ENCODE measurements at places on chromosomes 16 and 17.
A peak's percentile ranks its signal among the peaks of the same experiment; 100 is the strongest.

DNA sequence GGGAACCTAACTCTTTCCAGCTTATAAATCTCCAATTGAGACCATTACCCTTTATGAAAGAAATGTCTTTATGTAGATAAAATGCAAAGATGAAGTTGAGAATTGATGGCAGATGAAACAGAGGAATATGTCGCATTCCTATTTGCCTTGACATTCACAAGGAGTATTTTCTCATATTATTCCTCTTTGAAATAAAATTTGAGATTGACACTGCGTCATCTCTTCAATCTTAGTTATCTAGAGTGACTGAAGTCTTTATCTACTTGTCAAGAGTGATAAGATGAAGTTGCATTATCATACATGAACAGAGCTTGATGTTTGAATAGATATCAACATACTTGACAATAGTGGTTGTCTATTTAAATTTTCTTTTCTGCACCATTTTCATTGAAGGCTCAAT is 574.4 kb upstream of the SOX9 start:
- no peak for DNase-seq

DNA sequence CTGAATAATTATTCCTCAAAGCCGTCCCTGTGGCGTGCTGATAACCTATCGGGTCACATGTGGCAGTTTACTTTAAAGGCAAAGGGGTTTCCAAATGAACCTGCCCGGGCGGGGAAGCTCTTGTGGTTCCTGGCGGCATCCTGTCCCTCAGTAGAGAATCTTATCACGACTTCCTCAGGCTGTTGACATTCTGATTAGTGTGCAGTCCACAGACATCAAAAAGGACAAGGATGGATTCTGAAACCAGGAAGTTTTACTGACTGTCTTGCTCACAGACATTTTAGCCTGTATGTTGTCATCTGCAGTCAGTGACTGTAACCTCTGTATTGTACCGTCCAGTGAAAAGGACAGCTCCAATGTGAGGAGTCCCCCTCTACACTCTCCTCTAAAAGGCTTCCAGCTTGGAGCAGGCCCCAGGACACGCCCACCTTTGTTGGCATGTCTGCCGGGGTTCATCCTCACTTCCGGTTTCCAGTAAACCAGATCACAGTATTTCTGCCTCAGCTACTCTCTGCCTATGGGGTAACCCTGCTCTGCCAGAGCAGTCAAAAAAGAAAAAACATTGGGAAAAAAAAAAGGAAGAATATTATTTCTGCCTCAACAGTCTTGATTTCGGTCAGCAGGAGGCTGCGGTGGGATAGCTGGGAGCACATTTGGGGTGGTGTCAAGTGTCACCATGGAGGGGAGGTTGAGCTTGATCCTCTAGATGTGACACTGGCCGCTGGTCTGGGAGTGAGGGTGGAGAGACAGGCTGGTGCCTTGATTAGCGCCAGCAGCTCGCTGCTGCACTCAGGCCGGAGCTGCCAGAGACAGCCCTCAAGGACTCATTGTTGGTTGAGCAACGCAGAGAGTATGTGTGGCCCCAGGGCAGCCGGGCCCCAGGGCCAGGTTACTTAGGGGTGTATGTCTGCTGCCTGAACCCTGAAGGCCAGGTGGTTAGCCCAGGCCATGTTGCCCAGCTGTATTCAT is 89.0 kb upstream of the DNAH17 start:
- DNase-seq, result peak; percentile 47

GRCh38 chr17:39069114-39069756 is 82.2 kb downstream of the PLXDC1 start:
- DNase-seq, result no peak

DNA sequence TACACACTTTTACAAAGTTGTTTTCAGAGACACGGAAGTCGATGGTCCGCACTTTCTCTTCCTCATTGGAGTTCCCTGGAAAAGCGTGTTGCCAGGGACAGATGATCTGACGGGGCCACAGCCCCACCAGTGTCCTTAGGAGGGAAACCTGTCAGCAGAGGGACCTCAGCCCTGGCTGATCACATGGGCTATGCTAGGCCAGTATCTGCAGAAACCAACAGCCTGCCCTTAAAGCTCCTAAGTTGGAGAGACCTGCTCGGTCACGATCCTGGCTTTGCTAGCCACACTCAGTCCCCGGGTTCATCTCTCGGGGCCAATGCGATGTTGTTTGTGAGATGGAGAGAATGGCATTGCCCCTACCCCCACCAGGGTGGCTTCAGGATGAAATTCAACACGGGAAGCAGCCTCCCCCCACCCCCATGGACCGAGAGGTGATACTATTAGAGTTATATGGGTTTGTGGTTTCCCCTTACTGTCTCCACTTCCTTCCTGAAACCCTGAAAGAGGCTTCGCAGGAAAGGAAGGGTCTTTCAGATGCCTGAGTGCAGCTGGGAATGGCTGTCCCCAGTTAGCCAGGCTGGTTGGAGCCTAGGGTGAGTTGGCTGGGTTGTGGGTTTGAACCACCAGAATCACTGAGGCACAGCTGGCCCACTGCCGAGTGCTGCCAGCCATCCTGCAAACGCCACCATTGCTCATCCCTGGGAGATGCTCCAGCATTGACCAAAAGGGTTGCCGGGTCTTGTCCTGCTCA is 16.6 kb downstream of the RMI2 start:
- no peak for DNase-seq

GRCh38 chr16:64841071-64841470 is 280.8 kb downstream of the CDH11 start:
- DNase-seq, result no peak

- DNase-seq, result no peak
These were observed 801.2 kb upstream of the GOT2 start for GRCh38 chr16:59535298-59535697.

GRCh38 chr16:85303354-85303883 is 191.1 kb upstream of the CIBAR2 start:
- peak; percentile 72 for DNase-seq

DNA sequence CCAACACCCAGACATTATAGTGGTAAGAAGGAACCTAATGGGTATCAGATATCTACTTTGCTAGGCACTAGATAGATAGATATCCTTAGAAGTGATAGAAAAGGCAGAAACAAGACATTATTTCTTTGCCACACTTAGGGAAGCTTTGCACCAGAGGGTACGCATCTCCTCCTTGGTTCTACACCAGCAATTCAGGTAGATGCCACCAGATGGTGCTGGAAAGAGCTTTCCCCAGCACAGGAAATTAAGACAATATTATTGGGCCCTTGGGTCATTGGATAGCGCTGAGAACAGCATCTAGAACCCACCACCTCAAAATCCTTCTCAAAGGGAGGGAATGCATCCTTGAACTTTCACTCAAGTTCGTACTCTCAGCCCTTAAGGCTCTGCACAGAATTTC is 173.8 kb upstream of the CCL2 start:
- DNase-seq, result no peak

GRCh38 chr17:10046786-10047785 is 142.0 kb upstream of the RCVRN start:
- DNase-seq, result no peak

DNA sequence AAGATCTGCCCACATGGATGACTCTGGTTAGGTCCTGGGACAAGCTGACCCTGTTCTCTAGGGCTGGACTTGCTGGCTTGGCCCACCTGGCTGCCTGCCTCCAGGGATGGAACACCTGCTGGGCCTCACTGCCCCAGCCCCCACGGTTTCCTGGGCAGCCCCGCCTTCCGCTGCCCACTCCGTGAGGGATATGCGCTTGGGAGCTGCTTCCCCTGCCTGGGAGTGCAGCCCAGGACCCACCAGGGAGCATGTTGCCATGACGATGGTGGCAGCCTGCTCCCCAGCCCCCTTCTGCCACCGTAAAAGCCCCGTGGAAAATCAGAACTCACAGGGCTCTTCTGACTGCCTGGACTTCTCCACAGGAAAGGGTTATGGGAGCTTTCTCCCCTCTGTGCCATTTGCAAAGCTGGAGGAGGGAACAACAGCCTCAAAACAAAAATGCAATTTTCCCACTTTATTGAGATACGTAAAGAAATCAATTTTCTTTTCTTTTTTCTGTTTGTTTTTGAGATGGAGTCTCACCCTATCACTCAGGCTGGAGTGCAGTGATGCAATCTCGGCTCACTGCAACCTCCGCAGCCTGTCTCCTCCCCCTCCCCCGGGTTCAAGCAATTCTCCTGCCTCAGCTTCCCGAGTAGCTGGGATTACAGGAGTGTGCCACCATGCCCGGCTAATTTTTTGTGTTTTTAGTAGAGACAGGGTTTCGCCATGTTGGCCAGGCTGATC is 18.0 kb upstream of the GAS7 start:
- no peak for DNase-seq

DNA sequence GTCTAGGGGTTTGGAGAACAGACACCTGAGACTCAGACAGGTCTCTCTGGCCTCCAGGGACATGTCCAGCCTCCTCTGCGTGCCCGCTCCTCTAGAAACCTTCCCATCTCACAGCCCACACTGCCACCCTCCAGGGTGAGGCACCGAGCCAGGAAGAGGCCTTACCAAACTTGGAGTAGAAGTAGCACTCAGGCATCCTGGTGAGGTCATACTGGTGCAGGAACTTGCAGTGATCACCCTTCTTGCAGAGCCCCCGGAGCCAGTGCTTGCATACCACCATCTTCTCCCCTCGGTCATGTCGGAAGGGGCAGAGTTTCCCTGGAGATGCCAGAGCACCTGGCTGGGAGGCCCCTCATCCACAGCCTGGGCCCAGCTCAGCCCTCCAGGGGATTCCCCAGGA is 4.2 kb downstream of the CPSF4L start:
- no peak for DNase-seq

- DNase-seq, result no peak
These were observed 16.4 kb downstream of the TMEM238L start for GRCh38 chr17:10787306-10788045.

DNA sequence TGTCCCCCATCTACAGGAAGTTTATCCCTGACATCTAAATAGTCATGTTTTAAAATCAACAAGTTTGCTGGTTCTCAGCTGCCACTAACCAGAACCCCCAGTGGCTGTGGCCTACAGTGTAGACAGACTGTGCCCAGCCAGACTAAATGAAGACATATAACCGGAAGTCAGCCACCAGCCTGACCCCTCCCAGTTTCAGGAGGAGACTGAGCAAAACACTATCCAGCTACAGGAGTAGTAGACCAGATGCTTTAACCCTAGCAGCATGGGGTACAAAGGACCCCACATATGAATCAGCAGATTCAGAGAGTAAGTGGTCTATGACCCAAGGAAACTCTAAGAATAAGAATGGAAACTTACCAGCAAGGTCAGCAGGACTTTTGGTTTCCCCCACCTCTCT is 83.4 kb downstream of the HIC1 start:
- peak; percentile 40 for DNase-seq

DNA sequence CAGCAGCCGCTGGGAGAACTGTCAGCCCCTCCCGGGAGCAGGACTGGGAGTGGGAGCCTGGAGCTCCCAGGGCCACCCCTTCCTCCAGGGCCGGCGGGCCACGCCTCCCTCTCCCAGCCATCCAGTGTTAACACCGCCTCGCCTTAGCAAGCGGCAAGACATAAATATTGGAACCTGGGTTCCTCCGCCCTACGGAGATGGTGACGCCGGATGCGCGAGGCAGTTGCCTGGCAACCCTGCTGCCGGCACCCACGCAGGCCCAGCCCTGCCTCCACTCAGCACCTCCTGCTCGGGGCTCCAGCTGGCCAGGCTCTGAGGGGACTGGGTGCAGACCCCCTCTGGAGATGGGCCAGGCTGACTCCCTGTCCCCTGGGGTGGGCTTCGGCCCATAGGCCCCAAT is 27.4 kb upstream of the CACNA1H start:
- no peak for DNase-seq

GRCh38 chr16:76194616-76195015 is 82.6 kb upstream of the CNTNAP4 start:
- DNase-seq, result no peak

- no peak for DNase-seq
These were observed 1.4 kb downstream of the KIAA0753 start for GRCh38 chr17:6639014-6639585.

GRCh38 chr16:29876594-29877249 is 13.7 kb upstream of the CDIPT start:
- no peak for DNase-seq

GRCh38 chr16:25009822-25010221 is 5.3 kb downstream of the ARHGAP17 start:
- DNase-seq, result no peak

DNA sequence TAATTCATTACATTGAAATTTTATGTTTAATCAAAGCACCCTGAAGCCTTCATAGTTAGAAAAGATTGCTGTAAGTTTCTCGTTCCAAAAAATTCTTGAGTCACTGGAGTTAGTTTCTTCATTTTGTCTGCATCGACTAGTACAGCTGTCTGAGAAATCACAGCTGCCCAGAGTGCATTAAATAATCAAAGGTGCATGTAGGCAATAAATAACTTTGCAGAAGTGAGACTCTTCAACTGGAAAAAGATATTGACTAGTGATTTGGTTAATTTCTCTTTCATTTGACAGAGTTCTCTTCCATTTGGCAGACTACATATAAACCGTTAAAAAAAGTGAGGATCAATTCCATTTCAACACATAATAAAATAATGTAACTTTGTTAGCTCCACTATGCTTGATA is 234.0 kb downstream of the CNTNAP4 start:
- DNase-seq, result no peak

- no peak for DNase-seq
These were observed 3.4 kb upstream of the NXPH3 start for GRCh38 chr17:49572226-49572625.

GRCh38 chr16:70453892-70454221 is 538 bp upstream of the FCSK start:
- no peak for DNase-seq

- DNase-seq, result no peak
These were observed 62.5 kb downstream of the CYLD start for GRCh38 chr16:50804290-50804907.

- DNase-seq, result no peak
These were observed 279.4 kb upstream of the ELAC2 start for GRCh38 chr17:13297183-13297582.

- DNase-seq, result no peak
These were observed 47.8 kb downstream of the CREBBP start for GRCh38 chr16:3832668-3833067.

- no peak for DNase-seq
These were observed 1.7 kb upstream of the CBX8 start for GRCh38 chr17:79798299-79799173.

- no peak for DNase-seq
These were observed 2.6 kb downstream of the LCMT1 start for GRCh38 chr16:25114121-25114520.

DNA sequence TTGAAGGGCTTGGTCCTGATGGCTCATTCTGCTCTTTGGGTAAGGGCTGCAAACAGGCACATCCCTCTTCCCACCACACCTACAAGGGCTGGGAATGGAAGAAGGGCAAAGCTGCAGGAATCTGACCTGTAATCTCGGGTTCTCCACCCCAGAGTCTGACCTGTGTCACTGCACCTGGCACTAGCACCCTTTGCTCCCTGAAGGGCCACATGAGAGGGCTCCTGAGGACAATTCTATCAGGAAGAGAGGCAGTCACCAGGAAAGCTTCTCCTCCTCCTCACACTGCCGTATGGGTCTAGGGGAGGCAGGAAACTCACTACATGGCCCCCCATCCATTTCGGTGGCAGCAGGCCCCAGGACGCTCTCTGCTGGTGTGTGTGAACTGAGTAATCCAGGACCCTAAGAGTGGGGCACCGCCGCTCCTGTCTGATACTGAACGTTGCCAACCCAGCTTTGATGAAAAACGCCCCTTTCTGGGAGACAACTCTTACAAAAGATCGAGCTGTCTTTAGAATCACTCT is 26.4 kb downstream of the TTLL6 start:
- no peak for DNase-seq

GRCh38 chr17:27306276-27306835 is 12.4 kb downstream of the WSB1 start:
- DNase-seq, result no peak
